ENCODE measurements at places on chromosomes 6 and 20.

GRCh38 chr20:53555081-53555480, 38.6 kb downstream of the ZNF217 start:
- DNase-seq: no peak

DNA sequence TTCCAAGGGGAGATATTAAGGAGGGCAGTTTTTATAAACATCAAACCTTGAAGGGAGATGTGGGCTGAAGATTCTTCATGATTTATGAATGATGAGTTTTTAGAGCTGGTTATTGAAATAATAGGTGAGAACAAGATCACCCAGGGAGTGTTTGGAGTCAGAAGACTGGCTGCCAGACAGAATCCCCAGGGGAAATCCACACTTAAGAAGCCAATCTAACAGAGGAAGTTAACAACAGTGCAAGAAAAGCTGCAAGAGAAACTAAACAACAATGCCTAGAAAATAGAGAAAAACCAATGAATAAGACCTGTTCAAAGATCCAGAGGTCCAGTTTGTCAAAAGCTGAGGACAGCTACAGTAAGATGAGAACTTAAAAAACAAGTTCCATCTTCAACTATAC, 167.9 kb upstream of the MAN1A1 start:
- DNase-seq: no peak

DNA sequence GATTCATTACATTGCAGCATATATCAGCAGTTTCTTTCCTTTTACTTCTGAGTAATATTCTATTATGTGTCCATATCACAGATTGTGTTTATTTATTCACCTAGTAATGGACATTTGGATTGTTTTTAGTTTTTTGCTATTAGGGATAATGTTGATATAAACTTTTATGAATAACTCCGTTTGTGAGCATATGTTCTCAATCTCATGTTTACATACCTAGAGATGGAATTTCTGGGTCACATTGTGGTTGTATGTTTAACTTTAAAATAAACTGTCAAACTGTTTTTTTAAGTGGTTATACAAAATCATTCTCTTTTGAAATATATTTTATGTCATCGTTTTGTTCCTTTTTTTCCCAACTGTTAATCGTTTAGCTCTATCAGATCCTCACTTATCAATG, 311.6 kb downstream of the MMUT start:
- no peak for DNase-seq

- DNase-seq: no peak
Observed at GRCh38 chr6:106847116-106847515, 127.4 kb downstream of the CD24 start.

- no peak for DNase-seq
Observed at GRCh38 chr6:140438346-140438735, 1063.9 kb upstream of the CITED2 start.

DNA sequence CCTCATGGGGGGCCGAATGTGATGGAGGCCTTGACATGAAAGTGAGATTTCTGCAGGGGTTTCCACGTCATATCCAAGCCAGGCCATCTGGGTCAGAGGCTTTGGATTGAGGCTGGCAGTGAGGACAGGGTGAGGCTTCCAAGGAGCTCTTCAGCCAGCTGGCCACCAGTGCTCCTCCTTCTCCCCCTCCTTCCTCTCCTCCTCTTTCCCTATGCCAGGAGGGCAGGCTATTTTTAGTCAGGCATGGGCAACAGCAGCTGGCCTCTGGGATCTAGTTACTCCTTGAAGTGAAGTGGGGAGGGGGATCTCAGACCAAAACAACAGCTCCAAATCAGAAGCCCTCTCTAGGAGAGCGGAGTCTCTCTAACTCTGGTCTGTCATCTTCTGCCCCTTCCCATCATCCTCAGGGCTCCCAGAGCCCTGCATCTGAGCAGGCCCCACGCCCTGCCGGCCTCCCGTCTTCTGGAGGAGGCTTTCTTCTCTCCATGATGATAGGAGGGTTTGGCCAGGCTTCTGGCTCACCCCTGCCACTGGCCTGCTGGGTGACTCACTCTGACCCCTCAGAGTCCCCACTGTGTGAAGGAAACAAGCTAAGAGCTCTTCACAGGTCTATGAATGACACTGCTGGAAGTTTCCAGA, 612 bp downstream of the TNNC2 start:
- no peak for DNase-seq

DNA sequence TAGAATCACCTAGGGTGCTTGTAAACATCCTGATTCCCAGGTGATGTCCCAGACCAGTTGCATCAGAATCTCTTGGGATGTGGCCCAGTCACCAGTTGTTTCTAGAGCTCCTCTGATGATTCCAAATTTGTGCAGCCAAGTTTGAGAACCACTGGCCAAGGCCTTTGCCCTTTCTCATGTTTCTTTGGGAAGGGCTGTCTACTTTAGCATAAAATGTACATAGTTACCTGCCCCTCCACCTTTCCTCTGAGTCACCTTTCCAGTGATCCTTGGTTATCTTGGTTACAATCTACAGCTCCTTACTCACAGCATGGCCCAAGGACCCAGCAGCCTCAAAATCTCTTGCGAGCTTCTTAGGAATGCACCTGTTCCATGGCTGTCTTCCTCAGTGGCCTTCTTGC, 266.4 kb upstream of the PRND start:
- no peak for DNase-seq

- DNase-seq: no peak
Observed at GRCh38 chr6:100504786-100505737, 40.3 kb upstream of the SIM1 start.

- no peak for DNase-seq
Observed at GRCh38 chr6:123635144-123635543, 1.6 kb downstream of the TRDN start.

GRCh38 chr6:21666853-21667681, 73.5 kb downstream of the SOX4 start:
- no peak for DNase-seq

DNA sequence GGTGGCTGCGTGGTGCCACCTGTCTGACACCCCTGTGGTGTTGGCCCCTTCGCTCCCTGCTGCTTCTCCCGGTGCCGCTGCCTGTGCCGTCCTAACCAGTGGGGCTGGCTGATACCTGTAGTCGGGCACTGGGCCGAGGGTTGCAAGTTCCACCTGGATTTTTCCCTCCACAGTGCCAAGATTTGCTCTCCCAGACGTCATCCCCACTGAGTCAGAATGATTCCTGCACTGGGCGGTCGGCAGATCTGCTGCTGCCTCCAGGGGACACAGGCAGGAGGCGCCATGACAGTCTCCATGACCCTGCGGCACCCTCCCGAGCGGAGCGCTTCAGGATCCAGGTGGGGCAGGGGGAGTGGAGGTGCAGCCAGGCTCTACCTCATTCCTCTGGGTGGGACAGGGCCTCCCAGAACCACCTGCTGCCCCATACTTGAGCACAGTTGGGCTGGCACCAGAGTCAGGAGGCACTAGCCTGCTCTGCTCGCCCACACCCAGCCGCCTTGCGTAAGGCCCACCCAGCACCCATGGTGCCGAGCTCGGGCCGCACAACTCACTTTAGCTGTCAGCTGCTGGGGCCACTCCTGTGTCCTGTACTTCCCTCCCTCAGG, 60.2 kb downstream of the TCP11 start:
- DNase-seq: no peak

DNA sequence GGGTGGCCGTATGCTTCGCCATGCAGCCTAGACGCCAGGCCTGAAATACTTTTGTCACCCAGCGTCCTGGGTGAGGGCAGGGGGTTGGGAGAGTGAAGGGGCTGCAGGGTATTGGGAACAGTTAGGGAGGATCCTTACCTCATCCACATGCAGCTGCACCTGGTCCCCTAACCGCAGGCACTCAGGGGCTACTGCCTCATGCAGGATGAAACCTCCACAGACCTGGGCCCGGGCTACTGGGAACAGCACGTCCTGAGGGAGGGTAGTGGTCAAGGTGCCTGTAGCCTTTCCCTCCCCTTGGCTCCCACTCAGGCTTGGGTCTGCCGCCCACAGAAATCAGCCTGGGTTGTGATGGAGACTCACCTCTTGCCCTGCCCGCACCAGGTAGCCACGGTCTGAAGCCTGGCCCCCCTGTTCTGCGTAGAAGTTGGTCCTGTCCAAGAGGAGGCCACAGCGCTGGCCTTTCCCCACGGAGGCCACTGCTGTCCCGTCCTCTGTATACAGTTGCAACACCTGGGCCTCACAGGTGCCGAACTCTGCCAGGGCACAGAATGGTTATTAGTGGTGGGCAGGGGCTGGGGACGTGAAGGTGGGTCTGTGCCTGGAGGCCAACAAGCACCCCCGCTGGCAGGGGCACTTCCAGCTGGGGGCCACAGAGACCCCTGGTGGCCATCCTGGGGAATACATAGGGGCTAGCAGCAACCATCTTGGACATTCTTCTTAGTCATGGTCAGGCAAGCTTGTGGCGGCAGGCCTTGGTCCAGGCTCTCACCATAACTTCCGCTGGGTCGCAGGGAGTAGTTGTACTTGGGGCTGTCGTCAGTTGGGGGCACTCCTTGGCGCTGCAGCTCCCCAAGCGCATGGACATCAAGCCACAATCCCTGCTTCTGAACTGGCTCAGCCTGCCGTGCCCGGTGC, 8.6 kb downstream of the AARS2 start:
- no peak for DNase-seq

GRCh38 chr6:1894954-1895353, 285.2 kb downstream of the FOXC1 start:
- DNase-seq: no peak

- no peak for DNase-seq
Observed at GRCh38 chr20:21570285-21570992, 56.6 kb upstream of the NKX2-2 start.

- DNase-seq: no peak
Observed at GRCh38 chr6:8335896-8336295, 99.4 kb downstream of the SLC35B3 start.

DNA sequence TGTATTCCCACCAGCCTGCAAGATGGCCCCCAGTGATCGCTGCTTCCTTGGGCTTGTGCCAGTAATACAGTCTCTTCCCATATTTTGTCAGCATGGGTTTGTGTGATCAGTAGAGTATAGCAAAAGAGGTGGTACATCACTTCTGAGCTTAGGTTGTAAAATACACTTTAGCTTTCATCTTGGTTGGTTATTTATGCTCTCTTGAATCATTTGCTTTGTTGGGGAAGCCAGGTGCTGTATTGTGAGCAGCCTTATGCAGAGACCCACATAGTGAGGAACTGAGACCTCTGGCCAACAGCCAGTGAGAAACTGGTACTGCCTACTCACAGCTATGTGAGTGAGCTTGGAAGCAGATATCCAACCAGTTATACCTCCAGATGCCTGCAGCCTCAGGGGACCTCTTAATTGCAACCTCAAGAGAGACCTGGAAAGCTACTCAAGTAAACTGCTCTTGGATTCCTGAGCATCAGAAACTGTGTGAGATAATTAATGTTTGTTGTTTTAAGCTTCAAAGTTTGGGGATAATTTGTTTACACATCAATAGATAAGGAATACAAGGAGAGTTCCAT, 229.3 kb downstream of the FARS2 start:
- DNase-seq: no peak

GRCh38 chr6:137728386-137729349, 138.4 kb upstream of the TNFAIP3 start:
- DNase-seq: no peak

- no peak for DNase-seq
Observed at GRCh38 chr6:30259140-30260035, 46.2 kb upstream of the TRIM26 start.

- no peak for DNase-seq
Observed at GRCh38 chr6:142385352-142385751, 83.5 kb downstream of the ADGRG6 start.

GRCh38 chr6:133100865-133101264, 140.3 kb upstream of the EYA4 start:
- DNase-seq: no peak

DNA sequence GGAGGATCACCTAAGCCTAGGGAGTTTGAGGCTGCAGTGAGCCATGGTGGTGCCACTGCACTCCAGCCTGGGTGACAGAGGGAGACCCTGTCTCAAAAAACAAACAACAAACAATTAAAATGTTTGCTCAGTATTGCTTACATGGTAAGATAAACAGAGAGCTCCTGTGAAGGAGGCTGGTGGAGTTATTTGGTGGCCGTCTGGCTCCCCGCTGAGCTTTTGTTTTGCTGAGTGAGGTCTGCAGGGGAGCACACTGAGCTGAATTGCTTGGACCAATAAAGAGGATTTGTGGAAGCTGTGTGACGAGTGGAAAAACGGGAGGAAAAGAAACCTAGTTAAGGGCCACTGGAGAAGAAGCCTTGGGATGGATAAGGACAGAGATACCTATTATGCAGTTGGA, 41.1 kb upstream of the BMP6 start:
- DNase-seq: no peak

GRCh38 chr6:75333676-75334200, 49.1 kb upstream of the TMEM30A start:
- DNase-seq: no peak

DNA sequence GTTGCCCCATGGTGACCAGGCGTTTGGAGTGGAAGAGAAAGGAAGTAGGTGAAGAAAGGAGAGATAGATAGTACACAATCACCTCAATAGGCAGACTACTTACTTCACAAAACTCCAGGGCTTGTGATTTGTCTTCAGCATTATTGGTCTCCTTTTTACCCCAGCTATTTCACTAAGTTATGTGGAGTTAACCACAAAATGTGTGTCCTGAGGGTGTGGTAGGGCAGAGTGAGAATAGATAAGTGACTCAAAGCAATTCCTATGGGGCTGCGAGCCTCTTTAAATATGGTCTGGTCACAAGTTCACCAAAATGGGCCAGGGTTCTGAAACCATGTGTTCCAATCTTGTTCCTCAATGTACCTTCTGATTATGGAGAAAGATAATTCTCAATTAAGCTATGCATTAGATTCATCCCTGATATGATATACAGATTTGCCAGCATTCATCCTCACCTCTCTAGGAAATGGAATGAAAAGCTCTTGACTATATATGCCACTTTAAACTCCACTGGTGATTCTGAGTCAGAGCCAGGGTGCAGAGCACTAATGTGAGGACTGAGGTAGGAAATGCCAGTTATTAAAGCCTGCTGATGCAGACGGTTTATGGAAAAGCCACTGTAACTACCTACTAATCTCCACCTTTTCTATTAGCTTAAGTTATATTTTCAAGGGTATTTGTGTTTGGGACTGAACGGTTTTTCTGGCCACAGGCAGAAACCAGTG, 310.6 kb upstream of the MANEA start:
- DNase-seq: no peak

DNA sequence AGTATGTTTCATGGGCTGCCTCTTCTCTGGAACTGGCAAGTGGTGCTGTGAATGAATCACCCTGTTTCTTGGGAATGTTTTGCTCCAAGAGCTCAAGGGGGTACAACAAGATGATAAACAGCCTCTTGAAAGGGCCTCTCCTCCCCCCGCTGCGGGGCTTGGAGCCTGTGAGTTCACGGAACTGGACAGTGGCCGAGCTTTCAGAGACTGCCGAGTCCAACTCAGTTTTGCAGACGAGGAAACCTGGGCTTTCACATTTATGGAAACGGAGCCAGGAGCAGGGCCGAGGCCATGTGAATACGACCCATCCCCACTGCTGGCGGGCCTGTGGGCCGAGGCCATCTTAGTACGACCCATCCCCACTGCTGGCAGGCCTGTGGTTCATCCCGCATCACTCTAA, 18.2 kb upstream of the SRC start:
- no peak for DNase-seq

DNA sequence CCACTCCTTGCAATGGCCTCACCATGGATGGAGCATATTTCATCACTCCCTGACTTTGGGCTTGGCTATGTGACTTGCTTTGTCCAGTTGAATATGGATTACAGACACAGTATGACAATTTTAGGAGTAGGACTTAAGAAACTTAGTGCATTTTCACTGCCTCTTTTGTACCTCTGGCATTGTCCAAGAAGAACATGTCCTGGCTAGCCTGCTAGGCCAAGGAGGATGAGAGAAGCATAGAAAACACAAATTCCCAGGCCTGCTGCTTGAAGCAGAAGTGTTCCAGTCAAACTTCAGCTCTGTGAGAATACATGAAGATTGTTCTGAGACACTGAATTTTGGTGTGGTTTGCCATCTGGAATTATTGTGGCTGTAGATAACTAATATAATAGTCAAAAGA, 3.1 kb upstream of the MCHR2 start:
- DNase-seq: no peak
